Thoracic aorta (tissue), 2 donors: ENCODE measurements at places on chromosomes 12 and 14. TPM values are rescaled to one million over a fixed set of nuclear protein-coding genes. Genes with fewer than 3 reads are reported as not detected.

GRCh38 chr12:46219877-46220655, 48.8 kb downstream of the SLC38A1 start:
- no peak for DNase-seq

GRCh38 chr14:80549141-80549540, 337.8 kb upstream of the DIO2 start:
- DNase-seq = no peak

DNA sequence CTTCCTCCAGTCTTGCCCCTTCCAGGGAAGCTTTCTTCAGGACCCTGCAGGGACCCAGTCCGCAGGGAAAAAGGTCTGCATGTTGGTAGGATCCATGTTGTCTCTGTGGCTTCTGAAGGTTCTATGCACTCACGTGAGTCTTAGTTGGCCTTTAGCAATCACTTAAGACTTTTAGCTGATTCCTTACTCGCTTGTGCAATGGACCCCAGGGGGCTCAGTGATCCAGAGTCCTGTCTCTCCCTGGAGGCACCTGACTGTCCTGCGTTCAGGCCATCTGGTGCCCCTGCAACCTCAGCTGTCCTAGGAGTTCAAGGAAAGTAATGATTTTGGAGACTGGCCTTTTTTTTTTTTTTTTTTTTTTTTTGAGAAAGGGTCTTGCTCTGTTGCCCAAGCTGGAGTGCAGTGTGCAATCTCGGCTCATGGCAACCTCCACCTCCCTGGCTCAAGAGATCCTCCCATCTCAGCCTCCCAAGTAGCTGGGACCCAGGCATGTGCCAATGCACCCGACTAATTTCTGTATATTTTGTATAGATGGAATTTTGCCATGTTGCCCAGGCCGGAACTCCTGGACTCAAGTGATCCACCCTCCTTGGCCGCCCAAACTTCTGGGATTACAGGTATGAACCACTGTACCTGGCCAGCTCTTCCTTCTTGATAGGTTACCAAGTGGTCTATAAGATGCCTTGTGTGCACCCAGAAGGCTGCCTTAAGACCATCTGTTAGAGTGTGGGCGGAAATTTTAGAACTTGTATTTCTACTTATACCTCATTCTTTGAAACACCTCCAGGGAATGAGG, 4.6 kb downstream of the IFI27L2 start:
- DNase-seq = no peak

CMA1 gene
- not detected for total RNA-seq
